ENCODE measurements at places on chromosomes 1 and 21.

DNA sequence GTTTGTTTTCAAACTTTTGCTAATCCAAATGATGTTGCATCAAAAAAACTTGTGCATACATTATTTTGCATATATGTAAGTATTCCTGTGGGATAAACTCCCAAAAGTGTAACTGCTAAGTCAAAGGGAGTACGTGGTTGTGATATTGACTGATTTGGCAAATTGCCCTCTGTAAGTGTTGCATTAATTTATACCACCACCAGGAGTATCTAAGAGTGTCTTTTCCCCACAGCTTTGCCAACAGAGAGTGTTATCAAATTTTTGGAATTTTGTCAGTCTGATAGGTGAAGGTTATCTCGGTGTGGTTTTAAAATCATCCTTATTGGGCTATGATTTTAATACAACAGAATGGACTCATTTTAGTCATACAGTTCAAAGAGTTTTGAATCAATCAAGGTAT is 30.1 kb upstream of the PARP1 start:
- no peak for DNase-seq

DNA sequence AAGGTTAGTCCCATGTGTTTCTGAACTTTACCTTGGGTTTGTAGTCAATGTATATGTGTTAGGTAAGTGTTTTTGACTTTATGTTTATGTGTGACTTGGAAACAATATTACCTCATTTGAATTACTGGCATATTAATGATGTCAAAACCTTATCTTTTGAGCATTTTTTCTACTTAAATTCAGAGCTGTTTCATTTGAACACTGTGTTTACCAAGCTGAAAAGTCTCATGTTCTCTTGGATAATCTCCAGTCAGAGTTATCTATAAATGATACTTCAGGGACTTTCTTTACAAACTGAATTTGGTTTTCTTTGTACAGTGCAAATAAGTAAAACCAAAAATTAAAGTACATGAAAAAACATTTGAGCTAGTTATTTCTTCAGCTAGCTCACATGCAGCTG is 30.0 kb downstream of the ADAMTS1 start:
- no peak for DNase-seq

DNA sequence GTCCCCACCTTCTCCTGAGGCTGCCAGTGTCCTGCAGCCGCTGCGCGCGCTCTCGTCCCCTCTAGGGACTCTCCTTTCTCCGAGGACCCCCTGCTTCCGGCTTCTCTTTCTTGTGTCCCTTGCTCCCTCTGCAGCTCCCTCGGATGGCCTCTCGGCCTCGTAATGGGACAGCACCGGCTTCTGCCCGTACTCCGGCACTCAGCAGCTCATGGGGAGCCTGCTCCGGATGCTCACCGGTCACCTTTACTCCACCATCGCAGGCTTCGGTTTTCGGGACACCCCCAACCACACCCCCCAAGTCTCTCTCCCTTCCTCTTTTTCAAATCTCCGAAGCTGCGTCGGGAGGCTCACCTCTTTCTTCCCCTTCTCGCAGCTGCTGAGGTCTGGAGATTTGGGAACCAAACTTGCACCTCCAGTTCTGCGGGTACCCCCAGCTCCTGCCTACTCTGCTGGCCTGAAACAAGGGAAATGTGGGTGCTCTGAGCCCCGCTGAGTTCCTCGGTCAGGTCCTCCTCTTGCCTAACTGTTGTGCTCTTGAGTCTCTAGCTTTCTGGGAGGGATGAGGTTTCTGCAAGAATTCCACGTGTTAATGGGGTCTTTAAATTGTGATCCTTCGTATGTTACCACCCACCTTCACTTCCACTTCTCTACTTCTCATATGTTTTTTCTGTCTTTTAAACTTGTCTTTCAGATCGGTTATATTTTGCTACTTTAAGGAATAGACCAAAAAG is 930 bp downstream of the CDC14A start:
- no peak for DNase-seq

DNA sequence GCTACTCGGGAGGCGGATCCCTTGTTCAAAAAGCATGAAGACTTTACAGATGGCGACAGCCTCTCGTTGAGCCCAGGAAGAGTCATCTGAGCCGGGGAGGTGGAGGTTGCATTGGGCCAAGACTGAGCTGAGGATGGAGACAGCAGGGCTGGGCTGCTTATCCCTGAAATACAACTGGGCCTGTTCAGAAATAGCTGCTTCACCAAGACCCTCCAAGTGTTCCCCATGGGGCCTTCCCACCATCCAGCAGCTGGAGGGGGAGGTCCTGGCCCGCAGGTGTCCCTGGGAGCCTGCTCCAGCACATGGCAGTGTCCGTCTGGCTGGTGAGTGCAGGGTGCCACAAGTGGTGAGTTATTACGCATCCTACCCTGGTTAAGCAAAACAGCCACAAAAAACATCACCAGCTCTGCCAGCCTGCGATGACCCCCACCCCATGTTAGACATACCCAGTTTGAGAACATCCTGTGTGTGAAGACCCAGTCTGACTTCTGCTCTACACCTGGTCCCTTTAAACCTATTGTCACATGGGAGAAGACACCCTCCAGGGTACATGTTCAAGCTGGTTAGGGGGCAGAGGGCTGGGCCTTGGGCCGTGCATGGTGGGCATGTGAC is 93.1 kb upstream of the TMPRSS2 start:
- DNase-seq = no peak

DNA sequence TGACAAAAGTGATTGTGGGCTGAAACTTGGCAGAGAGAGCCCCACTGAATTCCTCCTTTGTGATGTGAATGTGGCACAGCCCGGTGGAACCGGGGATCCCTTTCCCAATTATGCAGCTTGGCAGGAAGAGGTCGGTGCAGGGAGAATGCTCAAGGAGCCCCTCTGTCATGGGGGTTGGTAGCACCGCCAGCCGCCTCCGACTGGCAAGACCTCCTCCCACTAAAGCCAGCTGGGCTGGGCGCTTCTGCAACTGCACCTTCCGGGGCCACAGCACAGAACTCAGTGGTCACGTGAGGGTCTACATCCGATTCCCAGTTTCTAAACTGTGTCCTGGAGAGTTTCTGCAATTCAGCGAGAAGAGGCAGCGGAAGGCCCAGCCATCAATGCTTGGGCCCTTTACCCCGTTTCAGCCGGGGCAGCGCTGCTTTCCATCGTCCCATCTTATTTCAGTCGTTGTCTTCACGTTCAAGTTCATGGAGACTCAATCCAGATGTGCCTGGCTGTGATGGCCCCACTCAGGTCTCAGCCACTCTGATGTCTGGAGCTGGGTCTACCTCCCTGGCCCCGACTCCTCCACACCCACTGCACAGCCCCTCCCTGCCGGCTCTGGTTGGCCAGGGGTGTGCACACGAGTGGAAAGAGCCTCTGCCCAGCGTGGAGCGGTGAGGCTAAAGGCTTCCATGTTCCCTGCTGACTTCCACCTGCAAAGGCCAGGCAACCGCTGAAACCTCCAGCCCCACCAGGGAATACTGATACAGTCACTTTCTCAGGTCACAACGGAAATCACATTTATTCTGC is 39.8 kb upstream of the FHAD1 start:
- no peak for DNase-seq

DNA sequence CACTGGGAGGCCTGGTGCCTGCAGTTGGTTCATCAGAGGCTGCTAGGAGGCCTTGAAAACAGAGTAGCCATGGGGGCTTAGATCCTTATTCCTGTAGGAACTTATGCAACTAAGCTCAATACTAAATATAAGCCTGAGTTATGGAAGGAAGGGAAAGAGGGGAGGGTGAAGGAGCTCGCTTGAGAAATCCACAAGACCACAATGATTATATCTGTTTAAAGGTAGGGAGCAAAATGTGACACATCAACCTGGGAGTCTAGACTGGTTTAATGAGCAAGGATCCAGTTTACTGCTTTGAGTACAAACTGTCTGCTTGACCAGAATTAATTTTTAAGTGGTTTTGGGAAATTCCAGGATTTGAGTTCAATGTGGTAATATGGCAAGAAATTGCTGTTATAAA is 20.4 kb upstream of the ANGPTL7 start:
- no peak for DNase-seq

Measured in left renal pelvis (tissue), 4 donors.